ENCODE measurements at places on chromosomes 2 and 18.

DNA sequence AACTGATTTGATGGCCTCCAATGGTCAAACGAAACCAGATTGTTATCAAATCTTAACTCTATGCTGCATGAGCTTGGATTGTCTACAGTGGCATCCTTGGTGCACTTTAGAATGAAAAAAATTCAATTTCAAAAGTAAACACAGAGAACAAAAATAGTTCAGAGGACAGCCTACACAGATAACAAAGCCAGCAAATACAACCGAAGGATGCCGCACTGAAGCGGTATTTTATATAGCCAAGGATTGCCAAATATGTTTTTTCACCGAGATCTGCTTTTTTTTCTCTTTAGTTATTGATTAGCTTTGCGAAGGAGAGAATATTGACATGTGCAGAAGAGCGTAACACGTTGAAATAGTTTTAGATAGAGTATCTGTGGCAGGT is 72.0 kb downstream of the SLC4A3 start:
- DNase-seq: no peak

- no peak for DNase-seq
Measured at GRCh38 chr2:61335187-61335586, 135.7 kb downstream of the USP34 start.

GRCh38 chr2:172884336-172884735 is 148.7 kb downstream of the RAPGEF4 start:
- no peak for DNase-seq

DNA sequence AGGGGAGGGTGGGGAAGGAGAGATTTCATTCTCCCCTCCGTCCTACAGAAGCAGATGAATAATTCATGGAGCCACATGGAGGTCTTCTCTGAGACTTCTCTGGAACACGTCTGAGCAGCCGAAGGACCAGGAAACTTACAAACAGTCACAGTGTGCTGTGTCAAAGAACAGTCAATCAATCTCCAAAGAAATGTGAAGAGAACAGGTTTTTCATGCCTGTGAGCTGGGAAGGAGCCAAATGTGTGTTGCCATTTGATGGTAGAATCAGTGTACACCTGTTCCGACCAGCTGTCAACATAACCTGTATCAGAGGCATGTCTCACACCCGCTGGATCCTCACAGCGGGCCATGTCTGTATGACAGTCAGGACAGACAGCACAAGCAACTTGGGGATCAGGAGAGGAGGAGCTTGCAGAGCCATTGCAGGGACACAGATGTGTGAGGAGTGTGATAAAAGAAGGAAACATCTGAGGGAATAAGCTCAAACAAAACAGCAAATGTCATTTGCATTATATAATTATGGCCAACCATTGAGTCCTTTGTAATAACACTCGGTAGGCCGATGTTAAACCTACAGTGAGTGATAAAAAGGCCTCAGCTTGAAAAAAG is 298.5 kb downstream of the EN1 start:
- DNase-seq: no peak

- DNase-seq: no peak
Measured at GRCh38 chr2:205025580-205026240, 480.4 kb downstream of the PARD3B start.

GRCh38 chr2:182043021-182043420 is 57.4 kb downstream of the PPP1R1C start:
- no peak for DNase-seq

- DNase-seq: no peak
Measured at GRCh38 chr2:177549171-177549570, 156.6 kb downstream of the AGPS start.

GRCh38 chr2:224444783-224445182 is 42.9 kb upstream of the FAM124B start:
- no peak for DNase-seq

DNA sequence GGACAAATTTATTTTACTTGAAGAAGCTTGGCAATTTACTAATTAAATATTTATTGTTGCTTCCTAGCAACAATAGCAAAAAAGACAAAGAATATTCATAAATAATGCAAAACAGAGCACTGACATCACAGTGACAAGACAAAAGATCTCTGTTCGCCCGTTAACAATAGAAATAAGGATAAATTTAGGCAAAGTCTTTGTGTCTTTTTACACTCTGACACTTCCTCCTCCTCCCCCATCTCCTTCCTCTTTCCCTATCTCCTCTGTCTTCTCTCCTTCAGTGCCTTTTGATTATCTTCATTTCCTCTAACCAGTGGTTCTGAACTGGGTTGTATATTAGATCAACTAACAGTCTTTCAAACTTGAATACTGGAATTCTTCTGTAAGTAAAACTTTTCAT is 808.4 kb downstream of the ERBB4 start:
- no peak for DNase-seq

DNA sequence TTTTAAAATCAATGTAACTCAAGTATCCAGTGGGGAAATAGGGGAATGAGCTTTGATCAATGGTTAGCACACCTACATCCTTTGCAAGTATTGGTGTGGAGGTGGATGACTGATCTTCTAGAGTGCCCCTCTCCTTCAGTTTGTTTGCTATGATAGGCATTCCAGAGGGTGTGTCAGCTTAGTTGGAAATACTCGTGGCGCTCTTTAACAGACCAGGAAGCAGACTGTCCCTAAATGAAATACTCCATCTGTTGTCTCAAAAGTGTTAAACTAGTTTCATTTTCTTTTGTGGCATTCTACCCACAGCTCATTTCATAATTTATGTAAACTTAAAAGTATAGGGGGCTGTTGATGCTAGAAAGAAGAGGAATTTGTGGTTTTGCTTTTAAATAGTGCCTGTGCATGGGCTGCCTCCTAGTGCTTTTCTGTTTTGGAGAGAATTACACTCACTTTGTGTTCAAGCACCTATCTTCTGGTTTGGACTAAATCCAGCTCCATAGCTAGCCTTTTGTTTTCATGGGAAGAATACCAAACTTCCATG is 66.2 kb downstream of the STAT1 start:
- no peak for DNase-seq

GRCh38 chr18:47821314-47821713 is 109.1 kb downstream of the SMAD2 start:
- DNase-seq: no peak
